Stimulated activated CD8-positive, alpha-beta memory T cell treated with anti-CD3 and anti-CD28 coated beads, Interleukin-4, amount 100 ng/mL, for 1 hour (primary cell): ENCODE measurements at places on chromosomes 11 and 22.

GRCh38 chr11:6637871-6638270 is 17.7 kb downstream of the DCHS1 start:
- no peak for DNase-seq

- DNase-seq, result no peak
Measured at GRCh38 chr11:123778511-123778910, 24.2 kb upstream of the OR6X1 start.

- no peak for DNase-seq
Measured at GRCh38 chr22:43435851-43436811, 24.3 kb downstream of the MPPED1 start.

DNA sequence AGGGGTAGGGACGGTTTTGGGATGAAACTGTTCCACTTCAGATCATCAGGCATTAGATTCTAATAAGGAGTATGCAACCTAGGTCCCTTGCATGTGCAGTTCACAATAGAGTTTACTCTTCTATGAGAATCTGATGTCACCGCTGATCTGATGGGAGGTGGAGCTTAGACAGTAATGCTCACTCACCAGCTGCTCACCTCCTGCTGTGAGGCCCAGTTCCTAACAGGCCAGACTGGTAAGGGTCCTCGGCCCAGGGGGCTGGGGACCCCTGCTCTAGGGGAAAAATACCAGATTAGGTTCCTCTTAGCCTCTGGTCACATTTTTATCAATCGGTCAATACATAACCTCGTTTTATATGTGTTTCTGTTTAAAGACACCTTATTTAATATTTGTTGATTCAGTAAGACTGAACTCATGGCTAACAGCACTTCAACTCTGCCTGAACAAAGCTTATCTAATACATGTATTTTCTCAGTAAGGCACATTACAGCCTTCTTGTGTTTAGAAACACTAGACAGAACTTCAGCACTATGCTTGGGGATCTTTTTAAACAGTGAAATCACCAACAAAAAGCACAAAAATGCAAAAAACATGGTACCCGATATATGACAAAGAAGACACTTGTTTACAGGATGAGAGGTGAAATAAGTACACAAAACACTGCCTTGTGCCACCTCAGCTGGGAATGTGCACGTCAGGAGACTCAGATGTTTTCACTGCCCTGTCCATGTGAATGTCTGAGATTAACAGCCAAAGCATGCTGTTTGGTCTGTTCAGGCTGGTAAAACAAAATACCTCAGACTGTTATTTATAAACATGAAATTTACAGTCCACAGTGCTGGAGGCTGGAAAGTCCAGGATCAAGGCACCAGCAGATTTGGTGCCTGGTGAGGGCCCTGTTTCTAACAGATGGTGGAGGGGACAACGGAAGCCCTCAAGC is 107.5 kb downstream of the USP35 start:
- no peak for DNase-seq

- DNase-seq, result no peak
Measured at GRCh38 chr11:67564230-67564629, 19.4 kb upstream of the GSTP1 start.

- no peak for DNase-seq
Measured at GRCh38 chr11:96643173-96643572, 253.4 kb downstream of the JRKL start.

- DNase-seq, result no peak
Measured at GRCh38 chr11:86167499-86168164, 76.9 kb upstream of the EED start.

DNA sequence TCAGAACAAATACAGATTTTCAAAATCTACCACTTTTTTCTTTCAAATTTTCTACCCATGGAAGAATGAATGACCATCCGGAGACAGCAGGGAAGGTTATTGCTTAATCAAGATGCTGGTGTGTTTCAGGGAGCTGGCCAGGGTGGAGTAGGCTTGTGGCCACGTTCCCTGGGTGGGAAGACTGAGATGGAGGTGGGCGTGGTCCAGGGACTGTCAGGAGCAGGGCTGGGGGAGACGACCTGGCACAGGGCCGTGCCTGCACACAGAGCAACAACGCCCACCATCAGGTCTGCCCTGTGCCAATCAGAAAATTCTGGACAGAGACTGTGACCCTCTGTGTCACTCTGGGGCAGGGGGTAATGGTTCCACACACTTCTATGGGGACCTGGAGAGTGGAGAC is 7.1 kb upstream of the APOBEC3H start:
- DNase-seq, result no peak

GRCh38 chr11:32821517-32821916 is 8.2 kb upstream of the PRRG4 start:
- no peak for DNase-seq

DNA sequence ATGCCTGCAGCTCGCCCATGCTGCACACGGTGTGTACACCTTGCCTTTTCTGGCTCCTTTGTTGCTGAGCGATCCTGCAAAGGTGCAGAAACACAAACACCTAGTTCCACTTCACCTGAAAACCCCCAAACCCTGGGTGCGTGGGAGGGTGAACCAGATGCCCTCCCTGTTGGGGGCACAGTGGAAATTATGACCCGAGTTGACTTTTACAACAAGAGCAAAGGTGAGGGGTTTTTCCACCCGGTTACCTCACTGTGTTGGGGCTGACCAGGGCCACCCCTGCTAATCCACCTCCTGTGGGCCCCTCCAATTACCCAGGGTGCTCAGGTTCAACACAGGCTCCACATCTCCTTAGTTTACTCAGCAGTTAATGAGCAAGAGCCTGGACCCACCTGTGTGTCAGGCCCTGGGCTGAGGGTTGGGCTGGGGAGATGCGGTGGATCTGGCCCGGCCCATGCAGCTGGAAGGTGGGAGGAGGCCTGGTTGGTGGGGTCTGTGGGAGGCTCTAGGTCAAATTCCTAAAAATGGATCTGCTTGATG is 42.1 kb downstream of the LRRC32 start:
- DNase-seq, result no peak
